ENCODE measurements at places on chromosomes 16 and 17.
A peak's percentile ranks its signal among the peaks of the same experiment; 100 is the strongest.

DNA sequence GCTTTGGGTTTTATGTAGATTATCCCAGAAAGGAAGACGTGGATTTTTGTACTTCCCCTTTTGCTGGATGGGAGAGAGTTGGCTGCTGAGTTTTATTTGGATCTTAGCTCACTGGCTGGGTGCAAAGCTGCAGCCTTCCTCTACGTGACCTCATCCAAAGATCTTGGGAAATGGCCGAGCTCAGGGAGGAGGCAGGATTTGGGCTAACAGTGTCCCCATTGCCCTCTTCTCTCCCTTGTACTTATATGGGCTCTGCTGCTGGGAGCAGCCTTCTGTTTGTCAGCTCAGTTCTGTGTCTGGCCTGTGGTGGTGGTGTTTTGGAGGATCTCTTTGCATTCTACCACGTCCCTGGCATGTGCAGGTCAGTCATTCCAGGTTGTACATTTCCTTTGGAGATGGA, 2.0 kb downstream of the AOC3 start:
- no peak for DNase-seq

- no peak for DNase-seq
Measured at GRCh38 chr16:5045499-5046115, 11.9 kb upstream of the NAGPA start.

DNA sequence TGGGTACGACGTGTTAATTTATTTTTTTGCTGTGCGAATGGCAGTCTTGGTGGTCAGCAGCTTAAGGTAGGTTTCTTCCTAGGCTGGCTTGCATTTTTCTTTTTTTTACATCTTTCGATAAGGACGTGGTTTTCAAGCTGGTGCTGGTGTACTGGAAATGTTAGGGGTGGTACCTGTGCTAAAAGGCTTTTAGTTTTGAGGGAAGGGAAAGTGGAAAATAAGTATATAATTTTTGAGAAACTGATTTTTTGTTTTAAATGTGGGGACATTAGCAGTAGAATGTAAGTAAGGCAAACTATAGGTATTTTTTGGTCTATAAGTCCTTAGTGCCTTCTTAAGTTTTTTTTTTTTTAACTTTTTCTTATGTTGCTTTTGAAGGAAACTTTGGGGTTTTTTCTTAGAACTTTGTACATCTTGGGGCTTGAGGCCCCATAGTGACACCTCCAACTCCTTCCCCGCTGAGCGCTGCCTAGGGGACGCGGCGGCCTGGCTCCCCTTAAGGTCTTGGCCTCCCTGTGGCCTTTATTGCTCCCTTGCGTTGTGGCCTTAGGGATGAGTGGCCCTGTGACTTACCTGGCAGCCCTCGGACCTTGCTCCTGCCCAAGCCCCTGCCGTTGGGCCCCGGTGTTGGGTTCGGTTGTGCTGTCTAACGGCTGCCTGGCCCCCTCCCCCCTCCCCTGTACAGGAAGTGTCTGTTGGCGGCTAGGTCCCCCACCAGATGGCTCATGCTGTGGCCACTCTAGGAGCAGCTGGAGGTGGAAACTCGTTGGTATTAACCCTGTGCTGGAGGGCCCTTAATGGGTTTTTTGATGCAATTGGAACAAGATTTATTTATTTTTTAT, 88.0 kb upstream of the RPRML start:
- DNase-seq, result peak; percentile 71

DNA sequence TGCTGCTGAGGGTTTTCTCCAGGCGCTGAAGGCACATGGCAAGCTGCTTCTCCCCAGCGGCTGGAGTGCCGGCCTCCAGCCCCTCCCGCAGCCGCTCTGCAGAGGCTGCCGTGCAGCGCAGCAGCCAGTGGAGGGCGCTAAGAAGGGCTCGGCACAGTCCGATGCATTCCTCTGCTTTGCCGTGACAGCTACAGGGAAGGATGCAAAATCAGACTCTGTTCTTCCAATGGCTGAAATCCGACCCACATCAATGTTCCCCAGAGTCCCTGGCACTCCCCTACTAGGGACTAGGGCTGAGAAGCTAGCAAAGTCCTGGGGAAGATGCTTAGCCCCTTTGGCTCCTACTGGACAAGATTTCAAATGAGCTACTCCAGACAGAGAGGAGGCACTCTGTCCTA, 19.0 kb downstream of the MED24 start:
- DNase-seq, result no peak

- DNase-seq, result no peak
Measured at GRCh38 chr17:64343071-64343774, 47.4 kb downstream of the PECAM1 start.

DNA sequence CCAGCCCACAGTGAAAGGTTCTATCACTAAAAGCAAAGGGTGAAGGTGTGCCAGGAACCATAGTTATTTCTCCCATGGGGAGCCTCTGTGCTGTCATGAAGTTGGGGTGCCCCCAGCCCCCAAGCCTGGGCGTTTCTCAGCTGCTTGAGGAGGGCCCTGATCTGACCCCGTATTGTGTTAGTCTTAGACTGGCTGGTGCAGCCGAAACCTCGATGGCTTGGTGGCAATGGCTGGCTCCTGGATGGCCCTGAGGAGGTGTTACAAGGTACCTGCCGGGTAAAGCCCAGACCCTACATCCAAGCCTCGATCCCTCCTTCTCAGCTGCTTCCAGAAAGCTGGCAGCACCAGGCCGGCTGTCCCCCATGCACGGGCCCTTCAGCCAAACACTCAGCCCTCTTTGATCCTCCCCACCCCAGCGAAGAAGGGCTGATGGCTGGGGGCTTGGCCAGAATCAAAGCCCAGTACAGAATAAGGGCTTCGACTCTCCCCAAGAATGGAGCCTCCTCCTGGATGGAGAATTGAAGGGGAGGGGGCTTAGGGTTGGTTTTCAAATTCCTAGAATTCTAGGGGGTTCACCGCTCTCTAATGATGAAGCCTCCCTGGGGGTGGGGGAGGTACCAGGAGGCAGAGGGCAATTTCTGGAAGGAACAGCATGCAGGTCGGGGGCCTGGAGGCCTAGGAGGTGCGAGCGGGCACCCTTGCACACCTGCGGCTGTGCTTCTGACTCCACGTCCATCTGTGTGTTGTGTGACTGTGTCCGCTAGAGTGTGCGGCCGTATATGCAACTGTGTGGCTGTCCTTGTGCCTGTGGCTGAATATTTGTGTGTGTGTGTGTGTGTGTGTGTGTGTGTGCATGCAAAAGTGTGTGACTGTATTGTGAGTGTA, 23.7 kb downstream of the WFDC1 start:
- DNase-seq, result no peak

GRCh38 chr17:77531641-77532040, 390.9 kb downstream of the SEC14L1 start:
- DNase-seq, result no peak

DNA sequence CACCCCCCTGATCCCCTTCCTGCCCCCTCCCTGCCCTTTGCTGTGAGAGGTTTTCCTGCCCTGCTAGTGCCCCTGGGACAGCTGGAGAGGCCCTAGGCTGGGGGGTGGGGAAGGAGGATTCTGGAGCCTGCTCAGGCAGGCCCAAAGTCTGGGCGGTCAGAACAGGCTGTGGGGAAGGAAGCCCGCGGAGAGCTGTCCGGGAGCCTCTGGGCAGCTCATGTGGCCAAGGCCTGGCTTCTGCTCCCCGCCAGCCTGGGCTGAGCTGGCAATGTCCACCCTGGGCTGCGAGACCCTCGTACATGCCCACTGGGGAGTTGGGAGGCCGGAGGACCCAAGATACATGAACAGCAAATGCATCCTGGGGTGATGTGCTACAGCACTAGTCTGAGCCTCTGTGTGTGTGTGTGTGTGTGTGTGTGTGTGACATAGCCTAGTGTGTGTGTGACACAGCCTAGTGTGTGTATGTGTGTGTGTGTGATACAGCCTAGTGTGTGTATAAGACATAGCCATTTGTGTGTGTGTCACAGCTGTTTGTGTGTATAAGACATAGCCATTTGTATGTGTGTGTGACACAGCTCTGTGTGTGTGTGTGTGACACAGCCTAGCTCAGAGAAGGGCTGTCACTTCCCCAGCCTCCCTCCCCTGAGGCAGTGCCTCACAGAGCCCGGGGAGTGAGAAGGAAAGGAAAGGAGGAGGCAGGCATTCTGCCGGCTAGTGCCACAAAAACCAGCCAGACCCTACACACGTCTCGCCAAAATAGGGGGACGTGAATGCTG, 201.4 kb upstream of the CIBAR2 start:
- DNase-seq, result no peak

DNA sequence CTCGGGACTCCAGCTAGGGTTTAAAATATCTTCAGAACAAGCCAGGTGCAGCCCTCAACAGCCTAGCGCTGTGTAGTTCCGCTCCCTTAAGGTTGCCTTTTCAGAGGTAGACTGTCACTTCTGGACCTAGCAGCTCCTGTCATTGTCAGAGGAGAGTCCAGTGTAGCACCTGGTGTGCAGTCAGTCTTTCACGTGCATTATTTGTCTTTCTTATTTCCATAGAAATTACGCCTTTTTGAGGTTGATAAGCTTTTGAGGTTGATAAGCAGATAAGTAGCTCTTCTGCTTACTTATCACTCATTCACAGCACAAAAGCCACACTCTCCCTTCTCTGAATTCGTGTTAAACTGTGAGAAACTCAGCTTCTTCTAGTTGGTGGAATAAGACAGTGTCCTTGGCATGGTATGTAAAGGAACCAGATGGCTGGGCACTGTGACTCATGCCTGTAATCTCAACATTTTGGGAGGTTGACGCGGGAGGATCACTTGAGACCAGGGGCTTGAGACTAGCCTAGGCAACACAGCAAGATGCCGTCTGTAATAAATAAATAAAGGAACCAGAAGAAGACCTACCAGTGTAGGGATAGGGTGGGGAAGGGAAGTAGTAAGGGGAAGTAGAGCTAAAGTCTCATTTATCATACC, 10.2 kb downstream of the EEF2K start:
- no peak for DNase-seq

GRCh38 chr16:70703041-70703834, 17.4 kb upstream of the MTSS2 start:
- no peak for DNase-seq

DNA sequence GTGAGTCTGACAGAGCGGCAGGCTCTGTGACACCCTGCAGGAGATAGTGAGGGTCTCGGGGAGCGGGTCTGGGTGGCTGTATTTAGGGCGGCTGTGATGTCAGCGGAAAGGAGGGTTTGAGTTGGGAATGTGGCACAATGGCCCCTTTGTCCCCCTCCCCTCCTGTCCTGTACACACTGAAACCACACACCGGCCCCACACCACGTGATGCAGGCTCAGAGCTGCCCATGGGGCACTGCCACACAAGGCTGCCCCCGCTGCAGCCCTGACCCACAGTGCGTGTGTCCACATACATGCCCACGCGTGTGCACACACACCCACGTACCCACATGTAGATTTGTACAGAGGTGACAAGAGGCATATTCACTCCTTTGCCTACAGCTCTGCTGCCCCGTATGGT, 15.3 kb downstream of the SGCA start:
- no peak for DNase-seq

DNA sequence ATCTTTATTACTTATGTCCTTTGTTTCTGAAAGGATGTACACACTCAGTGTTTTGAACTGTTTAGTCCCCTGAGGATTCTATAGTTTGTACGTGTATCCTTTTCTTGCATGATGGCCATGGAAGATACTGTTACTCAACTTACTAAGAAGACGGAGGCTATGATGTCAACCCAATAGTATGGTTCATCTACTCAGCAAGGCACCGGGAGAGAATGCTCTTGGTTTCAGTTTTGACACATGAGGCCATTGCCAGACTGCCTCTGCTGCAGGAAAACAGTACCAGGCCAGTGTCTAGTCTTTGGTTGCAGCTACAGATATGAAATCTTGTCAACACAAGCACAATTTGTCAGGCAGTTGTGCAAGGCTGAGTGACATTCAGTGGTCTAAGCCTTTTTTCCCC, 134.5 kb downstream of the MRTFB start:
- no peak for DNase-seq

DNA sequence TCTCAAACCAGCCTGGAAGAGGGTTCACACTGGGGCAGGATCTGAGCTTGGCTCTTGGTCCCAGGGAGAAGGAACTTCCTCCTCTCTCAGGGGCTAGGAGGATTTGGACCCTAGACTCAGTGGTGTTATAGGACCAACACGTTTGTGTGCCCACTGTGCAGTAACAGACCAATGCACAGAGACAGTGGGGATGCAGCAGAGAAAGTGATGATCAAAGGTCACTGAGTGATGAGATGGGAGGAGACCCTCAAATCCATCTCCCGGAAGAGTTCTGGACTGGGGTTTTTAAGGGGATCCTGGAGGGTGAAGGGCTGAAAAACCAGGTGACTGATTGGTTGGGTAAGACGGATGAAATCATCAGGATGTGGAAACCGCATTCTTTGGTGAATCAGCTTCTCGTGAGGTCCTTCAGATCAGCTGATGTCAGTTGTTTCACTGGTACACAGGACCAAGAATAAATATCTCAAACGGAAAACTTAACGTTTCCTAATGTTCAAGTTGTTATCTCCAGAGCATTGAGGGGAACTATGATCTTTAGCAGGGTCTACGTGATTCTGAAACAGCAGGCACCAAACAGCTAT, 3.3 kb upstream of the VAC14 start:
- DNase-seq, result no peak

GRCh38 chr17:4950075-4950745, 709 bp upstream of the ENO3 start:
- peak; percentile 48 for DNase-seq

GRCh38 chr17:73503560-73503959, 140.7 kb downstream of the SDK2 start:
- no peak for DNase-seq

GRCh38 chr16:16001596-16002255, 52.3 kb downstream of the ABCC1 start:
- DNase-seq, result no peak
